ENCODE measurements at places on chromosomes 12 and 14. TPM values are rescaled to one million over a fixed set of nuclear protein-coding genes. Genes with fewer than 3 reads are reported as not detected.

Gene SDSL
- 10.7 TPM for total RNA-seq

GRCh38 chr14:35631071-35631805 is 97.3 kb downstream of the INSM2 start:
- DNase-seq, result no peak
- H3K27me3 ChIP-seq, result no peaks in the 10 kb centered on the region
- no peak overlapping the region for H3K4me3 ChIP-seq
- no peaks in the 10 kb centered on the region for H3K4me1 ChIP-seq
- peaks cover 29% of the 10 kb centered on the region for H3K36me3 ChIP-seq

- no peaks in the 10 kb centered on the region for H3K27me3 ChIP-seq
- H3K27ac ChIP-seq, result no peak overlapping the region
- DNase-seq, result no peak
- no peak overlapping the region for H3K4me3 ChIP-seq
- H3K4me1 ChIP-seq, result peaks cover 3% of the 10 kb centered on the region
- H3K36me3 ChIP-seq, result no peaks in the 10 kb centered on the region
Measured at GRCh38 chr12:116080415-116080814, 197.1 kb downstream of the MED13L start.

GRCh38 chr14:95007921-95008320 is 149.4 kb downstream of the DICER1 start:
- no peaks in the 10 kb centered on the region for H3K4me1 ChIP-seq
- H3K4me3 ChIP-seq, result no peak overlapping the region
- H3K36me3 ChIP-seq, result no peaks in the 10 kb centered on the region
- peaks cover 8% of the 10 kb centered on the region for H3K27me3 ChIP-seq

GRCh38 chr12:102596031-102596430 is 115.7 kb upstream of the IGF1 start:
- no peaks in the 10 kb centered on the region for H3K36me3 ChIP-seq
- no peak overlapping the region for H3K27ac ChIP-seq
- no peaks in the 10 kb centered on the region for H3K27me3 ChIP-seq

- DNase-seq, result no peak
- H3K4me3 ChIP-seq, result no peak overlapping the region
- no peaks in the 10 kb centered on the region for H3K4me1 ChIP-seq
- no peak overlapping the region for H3K27ac ChIP-seq
- no peaks in the 10 kb centered on the region for H3K36me3 ChIP-seq
Measured at GRCh38 chr12:52266514-52266913, 7.9 kb upstream of the KRT86 start.

DNA sequence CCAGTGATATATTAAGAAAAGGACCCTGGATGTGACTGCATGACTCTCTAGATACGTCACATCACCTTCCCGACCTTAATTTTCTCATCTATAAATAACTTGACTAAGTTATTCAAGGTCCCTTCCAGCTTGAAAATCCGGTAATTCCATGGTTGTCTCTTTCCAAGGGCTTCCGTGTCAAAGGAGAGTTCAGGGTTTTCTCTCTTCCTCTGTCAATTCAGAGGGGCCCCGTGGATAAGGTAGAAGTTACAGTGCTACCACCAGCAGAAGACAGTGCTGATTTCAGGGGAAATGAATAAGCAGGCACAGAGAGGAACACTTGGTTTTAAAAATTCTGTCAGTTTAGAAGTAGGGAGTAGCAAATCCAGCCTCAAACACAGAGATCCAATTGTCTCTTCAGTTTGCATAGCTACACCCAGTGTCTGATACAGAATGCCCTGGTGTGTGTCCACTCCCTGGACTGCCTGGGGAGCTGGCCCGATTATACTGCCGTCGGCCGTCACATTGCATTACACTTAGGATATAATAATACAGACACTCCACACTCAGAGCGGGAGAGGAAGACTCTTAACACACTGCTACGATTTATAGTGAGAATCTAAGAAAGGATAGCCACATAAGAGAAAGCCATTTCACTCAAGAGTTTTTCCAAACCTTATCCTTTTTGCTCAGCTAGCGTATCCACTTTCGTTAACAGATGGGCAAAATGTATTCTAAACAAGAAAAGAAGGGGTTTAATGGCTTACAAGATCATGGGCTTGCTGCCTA is 54.7 kb upstream of the GTF2A1 start:
- no peak for DNase-seq
- no peaks in the 10 kb centered on the region for H3K4me1 ChIP-seq
- no peaks in the 10 kb centered on the region for H3K27me3 ChIP-seq
- no peak overlapping the region for H3K4me3 ChIP-seq

Measured in upper lobe of right lung (tissue), 1 donor.